ENCODE measurements at places on chromosomes 7 and 10.

DNA sequence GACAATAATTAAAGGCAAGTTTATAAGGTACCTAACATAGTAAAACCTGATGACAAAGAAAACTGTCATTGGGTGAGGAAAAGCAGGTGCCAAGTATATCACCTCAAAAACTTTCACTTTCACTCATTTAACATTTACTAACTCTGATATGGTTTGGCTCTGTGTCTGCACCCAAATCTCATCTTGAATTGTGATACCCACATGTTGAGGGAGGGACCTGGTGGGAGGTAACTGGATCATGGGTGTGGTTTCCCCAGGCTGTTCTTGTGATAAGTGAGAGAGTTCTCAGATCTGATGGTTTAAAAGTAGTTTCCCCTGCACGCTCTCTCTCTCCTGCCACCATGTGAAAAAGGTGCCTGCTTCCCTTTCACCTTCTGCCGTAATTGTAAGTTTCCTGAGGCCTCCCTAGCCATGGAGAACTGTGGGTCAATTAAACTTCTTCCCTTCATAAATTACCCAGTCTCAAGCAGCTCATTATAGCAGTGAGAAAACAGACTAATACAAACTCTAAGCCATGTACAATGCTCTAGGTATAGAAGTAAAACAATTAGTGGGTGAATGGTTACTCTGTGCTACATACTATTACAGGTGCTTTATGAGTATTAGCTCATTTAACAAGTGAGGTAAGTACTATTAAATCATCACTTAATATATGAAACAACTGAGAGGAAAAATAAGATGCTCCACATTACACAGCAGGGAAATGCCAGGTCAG, 199.0 kb downstream of the CHCHD3 start:
- DNase-seq: no peak

DNA sequence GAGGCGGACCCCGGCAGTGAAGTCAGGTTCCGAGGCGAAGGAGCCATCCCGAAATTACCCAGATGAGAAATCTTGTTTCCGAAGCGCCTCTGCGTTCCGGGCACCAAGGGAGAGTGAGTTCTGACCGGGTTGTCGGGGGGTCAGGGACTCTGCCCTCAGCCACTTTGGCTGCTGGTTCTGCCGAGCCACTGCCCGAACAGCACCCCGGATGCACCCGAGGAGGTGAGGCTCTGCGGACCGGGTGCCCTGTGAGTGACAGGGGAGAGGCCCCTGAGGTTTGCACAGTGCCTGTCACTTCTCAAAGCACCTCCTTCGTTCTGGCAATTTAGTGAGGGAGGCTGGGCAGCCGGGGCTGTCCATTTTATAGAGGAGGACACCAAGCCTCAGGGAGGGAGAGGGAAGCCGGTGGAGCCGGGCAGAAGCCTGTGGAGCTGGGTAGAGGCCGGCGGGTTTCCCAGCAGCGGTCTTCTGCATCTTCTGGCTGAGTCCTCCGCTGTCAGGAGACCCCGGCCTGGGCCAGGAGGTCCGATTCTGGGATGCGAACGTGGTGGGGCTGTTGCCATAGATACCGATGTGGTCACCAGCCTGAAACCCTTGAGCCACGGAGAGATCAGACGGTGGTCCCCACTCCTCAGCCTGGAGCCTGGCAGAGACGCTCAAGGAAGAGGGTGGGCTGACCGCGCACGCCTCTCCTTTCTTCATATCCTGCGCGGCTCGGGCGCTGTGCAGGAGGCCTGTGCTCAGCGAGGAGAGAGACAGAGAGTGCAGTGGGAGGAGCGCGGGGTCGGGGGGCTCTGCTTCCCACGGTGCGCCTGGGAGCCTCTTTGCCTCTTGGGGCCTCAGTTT, 18.9 kb upstream of the SHH start:
- no peak for DNase-seq

- no peak for DNase-seq
Measured at GRCh38 chr10:4730998-4731397, 95.0 kb upstream of the AKR1E2 start.

GRCh38 chr7:104908636-104909035, 105.4 kb upstream of the KMT2E start:
- DNase-seq: no peak

DNA sequence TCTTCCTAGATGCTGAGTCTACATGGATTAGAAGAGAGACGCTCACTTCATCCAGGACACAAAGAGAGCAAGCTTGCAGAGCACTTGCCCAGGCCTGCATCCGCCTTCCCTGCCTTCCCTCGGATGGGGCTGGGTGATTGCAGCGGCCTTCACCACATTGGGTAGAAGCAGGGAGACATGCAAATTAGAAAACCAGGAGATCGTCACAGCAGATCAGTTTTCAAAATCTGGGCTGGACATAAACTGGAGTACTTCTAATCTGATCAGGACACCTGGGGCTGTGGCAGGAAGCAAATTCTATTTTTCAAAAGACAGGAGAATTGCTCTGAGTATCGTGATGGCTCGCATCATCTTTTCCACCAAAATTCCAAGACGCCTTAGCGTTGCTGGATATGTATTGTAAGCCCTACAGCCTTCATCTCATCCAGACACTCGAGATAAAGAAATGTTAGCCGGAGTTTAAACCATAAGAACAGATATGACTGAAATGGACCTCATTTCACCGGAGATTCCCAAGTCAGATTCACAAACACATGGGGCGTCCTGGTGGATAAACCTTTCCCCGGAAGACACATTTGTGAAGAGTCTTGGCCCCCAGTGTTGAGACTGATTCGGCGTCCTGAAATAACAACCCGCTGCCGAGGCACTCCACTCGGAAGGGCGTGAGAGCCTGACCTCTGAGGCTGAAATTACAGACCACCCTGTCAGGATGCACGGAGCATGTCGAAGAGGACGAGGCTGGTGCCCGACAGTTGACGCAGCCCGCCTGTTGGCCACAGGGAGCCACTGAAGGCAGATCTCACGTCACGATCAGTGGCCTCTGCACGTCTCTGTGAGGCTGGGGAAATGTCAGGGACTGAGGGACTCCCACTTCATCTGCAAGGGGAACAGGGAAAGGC, 91.2 kb upstream of the PARD3 start:
- no peak for DNase-seq

DNA sequence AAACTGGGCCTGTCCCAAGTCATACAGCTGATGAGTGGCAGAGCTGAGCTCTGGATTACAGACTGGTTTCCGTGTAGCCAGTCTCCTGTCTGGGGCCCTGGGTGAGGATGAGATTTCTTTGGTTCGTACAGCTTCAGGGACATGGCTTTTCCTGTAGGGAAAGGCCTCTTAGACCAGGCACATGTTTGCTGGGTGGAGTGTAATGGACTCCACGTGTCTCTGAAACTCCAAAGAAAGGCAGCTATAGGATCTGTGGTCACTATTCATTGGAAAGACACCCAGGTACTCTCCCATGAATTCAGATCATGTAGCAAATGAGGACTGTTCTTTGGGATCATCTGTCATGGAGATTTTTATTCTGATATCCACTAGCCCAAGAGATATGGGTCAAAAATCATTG, 2.4 kb downstream of the HABP2 start:
- DNase-seq: no peak

DNA sequence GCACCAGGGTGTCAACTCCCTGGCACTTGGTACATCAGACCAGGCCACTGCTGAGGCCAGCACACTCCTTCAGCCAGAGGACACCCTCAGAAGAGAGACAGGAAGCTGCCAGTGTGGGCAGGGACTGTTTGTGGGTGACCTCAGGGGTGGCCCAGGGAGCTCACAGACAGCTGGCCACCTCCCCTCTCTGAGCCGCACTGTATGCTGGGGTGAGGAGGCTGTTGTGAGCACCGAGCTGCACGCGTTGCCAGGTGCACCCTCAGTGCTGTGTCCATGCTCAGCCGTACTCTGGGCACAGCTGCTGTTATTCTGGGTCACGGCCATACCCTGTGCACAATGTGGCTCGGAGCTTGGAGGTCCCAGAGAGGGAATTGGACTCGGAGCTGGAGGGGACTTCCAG, 61.5 kb upstream of the NANOS1 start:
- no peak for DNase-seq

- DNase-seq: no peak
Measured at GRCh38 chr7:68148440-68148839, 1151.8 kb downstream of the TYW1 start.

DNA sequence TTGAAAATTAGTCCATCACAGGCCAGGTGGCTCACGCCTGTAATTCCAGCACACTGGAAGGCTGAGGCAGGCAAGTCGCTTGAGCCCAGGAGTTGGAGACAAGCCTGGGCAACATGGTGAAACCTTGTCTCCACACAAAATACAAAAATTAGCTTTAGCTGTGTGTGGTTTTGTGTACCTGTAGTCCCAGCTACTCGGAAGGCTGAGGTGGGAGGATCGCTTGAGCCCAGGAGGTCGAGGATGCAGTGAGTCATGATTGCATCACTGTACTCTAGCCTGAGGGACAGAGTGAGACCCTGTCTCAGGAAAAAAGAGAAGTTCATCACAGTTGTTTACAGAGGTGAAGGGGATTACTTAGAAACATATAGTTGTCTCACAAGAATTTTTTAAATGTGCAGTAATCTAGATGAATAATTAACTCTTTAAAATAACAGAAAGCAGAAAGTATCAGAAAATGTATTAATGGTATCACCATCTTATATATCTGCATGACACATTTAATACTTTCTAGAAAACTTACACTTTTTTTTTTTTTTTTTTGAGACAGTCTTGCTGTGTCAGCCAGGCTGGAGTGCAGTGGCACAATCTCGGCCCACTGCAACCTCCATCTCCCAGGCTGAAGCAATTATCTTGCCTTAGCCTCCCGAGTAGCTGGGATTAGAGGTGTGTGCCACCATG, 8.9 kb downstream of the LCOR start:
- DNase-seq: no peak

DNA sequence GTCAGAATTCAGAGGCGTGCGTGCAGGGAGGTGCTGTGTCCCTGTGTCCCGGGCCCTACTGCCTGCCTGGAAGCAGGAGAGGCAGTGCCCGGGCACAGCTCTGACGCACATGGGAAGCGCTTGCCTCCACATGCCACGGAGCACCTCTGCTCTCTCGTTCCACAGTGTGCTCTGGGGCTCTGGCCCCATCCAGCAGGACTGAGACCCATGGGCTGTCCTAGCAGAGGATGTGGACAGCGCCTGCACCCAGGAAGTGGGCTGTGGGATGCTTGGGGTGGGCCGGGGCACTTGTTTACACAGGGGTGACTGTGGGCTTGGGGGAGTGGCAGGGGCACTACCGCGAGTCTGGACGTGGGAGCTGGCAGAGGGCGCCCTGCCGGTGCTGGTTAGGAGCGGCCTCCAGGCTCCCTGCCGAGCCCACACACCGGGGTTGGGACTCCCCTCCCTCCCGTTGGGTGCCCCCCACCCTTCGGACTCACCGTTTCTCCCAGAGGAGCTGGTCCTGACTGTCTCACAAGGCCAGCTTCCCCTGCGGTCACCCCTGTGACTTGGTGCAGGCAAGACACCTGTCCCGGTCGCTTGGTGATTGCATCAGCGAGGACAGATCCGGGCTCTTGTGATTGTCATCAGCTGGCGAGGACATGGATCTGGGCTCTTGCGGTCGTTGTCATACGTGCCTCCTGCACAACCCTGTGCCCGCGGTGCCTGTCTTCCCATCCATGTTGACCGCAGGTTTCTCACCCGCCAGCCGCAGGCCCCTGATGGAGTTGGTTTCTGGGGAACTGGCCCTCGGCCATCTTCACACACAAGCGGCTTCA, 83.1 kb downstream of the NKX6-2 start:
- no peak for DNase-seq

- DNase-seq: no peak
Measured at GRCh38 chr10:61804414-61804813, 97.1 kb upstream of the ARID5B start.

DNA sequence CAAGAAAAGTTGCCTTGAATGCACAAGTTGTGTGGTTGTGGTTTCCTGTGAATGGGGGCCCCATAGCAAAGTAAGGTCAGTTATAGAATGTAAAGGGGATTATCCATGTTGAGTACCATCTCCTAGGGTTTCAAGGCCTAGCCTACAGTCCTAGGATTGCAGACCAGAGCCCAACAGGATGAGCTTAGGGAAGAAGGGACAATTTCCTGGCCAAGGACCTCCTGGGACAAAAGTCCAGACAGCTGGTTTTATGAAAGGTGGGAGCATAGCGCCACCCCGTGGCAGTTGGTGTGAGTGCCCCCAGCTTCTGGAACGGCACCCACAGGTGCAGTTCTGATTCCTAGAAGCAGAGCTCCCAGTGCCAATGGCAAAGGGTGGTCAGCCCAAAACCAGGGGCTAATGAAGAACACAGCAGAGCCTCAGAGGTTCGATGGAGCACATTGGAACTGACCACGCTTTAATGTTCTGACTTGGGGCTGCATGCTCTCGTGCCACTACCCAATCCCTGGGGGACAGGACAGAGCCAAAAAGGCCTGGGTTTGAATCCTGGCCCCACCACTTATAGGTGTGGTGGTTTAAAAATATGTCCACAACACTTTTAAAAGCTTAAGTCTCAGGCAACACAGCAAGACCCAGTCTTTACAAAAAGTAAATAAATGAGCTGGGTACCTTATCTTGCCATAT, 25.8 kb upstream of the TMEM120A start:
- no peak for DNase-seq

- no peak for DNase-seq
Measured at GRCh38 chr7:47231032-47231431, 350.9 kb downstream of the TNS3 start.

DNA sequence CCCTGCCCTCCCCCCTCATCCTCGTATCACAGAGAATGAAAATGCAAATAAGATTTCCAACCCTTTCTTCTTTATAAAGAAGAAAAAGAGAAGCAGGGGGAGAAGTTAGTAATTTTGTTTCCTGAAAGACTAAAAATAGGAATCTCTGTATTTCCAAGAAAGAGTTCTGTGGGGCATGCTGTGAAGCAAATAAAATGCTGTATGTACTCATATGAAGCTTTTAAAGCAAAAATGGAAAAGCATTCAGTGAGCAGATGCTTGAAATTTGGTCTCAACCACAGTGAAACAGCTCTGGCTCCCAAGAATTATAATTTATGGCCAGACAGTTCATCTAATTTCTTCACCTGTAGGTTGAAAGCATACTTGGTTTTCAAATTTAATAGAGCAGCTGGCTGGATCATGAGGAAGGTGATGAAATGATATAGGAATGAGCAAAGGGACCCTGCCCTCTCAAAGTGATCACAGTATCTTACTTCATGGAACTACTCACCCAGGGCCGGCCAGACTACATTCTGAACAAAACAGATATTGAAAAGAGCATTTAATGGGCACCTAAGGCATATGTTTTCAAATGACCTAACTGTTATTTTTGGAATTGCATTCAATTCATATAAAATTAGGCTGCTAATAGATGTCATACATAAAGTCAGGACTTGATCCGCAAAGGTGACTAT, 31.4 kb downstream of the SVIL start:
- DNase-seq: no peak
